ENCODE measurements at places on chromosomes 5 and 9.

- DNase-seq, result no peak
Measured at GRCh38 chr9:90092508-90092907, 487.7 kb downstream of the GADD45G start.

GRCh38 chr9:86351880-86352279 is 2.3 kb downstream of the TUT7 start:
- DNase-seq, result no peak

GRCh38 chr5:136642976-136643375 is 277.6 kb upstream of the TRPC7 start:
- no peak for DNase-seq

DNA sequence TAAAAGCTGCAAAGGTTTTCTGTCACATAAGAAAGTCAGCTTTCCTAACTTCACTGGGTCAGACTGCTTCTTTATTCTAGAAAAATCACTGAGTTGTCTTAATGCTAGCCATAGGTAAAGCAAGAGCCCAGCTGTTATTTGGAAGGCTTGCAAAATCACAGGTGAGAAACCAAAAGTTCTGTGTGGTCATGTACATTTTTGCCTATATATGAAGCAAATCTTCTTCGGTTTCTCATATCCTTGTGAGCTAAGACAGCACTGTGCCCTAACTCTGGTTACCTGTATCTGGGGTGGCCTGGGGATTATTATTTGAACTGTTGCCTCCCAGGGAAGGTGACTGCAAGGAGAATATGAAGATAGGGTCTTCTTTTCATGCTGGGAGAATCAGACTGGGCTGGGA is 444.9 kb upstream of the CLINT1 start:
- DNase-seq, result no peak

GRCh38 chr9:123267481-123268198 is 746 bp downstream of the STRBP start:
- DNase-seq, result no peak

DNA sequence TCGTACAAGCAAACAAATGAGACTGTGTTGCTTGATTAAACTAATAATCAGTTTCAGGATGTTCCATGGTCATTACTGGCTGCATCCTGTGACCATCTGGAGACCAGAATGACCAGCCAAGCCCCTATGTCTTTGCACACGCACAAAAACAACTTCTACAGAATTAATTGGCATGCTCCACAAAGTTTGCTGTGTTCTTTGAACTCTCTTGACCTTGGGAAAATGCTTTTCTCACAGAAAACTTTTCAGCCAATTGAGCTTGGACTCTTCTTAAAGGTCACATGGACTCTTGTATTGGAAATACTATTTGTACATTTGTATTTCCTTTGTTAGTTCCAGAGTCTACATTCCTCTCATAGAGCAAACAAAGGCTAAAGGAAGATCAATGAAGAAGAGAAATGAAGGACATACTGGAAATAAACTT is 147.8 kb downstream of the ARRDC3 start:
- DNase-seq, result no peak

GRCh38 chr5:143180751-143181150 is 222.7 kb downstream of the NR3C1 start:
- no peak for DNase-seq

- no peak for DNase-seq
Measured at GRCh38 chr5:3780907-3781306, 185.3 kb downstream of the IRX1 start.
